ENCODE measurements at places on chromosomes 16 and 17. TPM values are rescaled to one million over a fixed set of nuclear protein-coding genes. Genes with fewer than 3 reads are reported as not detected.

ACSM5 gene
- 3.6 TPM for total RNA-seq

SLC5A11 gene
- not detected for total RNA-seq

GRCh38 chr16:11405331-11406176 lies 60.3 kb downstream of the RMI2 start:
- peak; percentile 7 for DNase-seq

DNA sequence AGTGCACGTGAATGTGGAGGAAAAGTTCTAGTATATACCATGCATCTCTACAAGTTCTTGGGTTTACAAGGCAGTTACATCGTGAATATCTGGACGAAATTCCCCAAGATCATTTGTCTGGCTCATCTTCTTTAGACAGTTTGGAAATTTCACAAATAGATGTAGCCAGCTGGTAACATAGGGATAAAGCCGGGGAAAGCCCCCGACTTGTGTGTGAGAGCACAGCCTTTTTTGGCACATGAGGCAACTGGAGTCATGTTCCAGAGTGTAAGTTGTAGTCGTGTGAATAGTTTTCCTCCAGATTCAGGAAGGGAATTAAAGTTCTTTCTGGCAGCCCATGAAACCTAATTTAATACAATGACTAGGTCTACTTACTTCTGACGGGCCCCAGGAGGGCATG lies 62.3 kb downstream of the MARCHF10 start:
- no peak for DNase-seq

DNA sequence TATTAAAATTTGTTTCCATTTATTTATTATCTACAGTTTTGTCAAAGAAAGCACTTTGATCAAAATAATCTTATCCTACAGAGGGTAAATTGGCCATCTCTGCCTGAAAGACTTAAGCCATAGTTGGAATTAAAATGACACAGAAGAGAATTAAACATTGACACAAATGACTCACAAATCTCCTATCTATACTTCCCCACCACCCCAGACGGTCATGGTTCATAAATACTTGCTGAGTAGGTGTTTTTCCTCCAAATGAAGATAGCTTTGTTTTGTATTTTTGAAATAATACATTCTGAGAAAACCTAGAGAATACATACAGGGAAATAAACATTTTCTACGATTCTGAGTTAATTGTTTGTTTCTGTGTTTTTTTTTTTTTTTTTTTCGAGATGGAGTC lies 142.8 kb downstream of the MAP2K6 start:
- no peak for DNase-seq

DNA sequence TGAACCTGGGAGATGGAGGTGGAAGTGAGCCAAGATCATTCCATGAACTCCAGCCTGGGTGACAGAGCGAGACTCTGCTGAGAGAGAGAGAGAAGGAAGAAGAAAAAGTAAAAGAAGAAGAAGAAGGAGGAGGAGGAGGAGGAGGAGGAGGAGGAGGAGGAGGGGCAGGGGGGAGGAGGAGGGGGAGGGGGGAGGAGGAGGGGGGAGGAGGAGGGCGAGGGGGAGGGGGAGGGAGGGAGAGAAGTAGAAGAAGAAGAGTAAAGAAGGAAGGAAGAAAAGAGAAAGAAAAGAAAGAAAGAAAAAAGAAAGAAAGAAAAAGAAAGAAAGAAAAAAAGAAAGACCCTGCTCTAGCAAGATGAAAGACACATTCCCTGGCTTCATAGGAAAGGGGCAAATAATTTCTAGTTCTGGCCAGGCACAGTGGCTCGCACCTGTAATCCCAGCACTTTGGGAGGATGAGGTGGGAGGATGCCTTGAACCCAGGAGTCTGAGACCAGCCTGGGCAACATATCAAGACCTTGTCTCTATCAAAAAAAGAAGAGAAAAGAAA lies 23.6 kb downstream of the SOCS1 start:
- DNase-seq, result no peak

DNA sequence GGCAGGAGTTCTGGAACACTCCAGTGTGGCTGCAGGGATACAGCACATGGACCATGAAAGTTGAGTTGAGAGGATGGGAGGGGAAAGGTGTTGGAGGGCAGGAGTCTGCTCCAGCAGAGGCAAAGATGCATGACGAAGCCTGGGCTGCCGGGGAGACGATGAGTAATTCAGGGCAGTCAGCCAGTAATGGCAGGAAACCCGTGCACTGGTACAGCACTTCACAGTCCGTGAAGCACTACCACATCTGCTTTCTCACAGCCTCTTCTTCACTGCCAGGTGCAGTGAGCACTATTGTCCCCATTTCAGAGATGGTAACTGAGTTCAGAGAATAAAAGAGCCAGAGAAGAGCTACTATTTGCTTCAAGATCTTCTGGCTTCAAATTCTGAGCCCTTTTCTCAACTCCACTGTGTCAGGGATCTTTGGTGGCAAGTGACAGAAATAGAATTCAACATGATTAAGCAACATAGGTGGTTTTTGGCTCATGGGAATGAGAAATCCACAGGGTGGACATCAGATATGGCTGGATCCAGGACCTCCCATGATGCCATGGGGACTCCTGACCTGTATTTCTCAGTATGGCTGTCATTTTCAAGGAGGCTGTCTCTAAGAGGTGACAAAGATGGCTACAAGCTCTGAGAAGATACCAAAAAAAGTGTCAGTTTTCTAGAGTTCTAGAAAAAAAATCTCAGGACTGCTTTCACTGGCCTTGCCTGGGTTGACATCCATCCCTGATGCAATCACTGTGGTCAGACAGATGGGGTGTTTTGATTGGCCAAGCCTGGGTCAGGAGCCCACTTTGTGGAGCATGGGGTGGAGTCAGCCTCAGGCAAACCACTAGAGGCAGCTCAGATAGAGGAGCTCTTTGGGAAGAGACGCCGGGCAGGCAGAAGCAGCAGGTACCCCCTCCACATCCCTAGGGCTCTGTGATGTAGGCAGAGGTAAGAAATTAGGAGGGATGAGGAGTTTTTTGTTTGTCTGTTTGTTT lies 24.7 kb downstream of the IL21R start:
- peak; percentile 92 for DNase-seq

DNA sequence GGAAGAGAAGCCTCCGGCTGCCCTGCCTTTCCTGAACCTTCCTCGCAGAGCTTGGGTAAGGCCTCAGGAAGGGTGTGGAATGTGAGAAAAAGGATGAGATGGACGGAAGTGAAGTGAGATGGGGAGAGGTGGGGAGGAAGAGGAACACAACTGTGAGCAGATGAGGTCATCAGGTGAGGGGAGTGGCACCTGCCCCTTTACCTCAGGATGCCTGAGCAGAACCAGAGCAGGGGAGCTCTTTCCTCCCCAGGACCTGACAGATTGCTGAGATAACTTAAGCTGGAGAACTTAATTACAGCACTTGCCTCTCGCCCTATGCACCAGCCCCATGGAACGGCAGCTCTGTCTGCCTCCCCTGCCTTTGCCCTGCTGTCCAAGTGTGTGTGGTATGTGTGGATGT lies 29.8 kb downstream of the TMEM132E start:
- DNase-seq, result no peak

DNA sequence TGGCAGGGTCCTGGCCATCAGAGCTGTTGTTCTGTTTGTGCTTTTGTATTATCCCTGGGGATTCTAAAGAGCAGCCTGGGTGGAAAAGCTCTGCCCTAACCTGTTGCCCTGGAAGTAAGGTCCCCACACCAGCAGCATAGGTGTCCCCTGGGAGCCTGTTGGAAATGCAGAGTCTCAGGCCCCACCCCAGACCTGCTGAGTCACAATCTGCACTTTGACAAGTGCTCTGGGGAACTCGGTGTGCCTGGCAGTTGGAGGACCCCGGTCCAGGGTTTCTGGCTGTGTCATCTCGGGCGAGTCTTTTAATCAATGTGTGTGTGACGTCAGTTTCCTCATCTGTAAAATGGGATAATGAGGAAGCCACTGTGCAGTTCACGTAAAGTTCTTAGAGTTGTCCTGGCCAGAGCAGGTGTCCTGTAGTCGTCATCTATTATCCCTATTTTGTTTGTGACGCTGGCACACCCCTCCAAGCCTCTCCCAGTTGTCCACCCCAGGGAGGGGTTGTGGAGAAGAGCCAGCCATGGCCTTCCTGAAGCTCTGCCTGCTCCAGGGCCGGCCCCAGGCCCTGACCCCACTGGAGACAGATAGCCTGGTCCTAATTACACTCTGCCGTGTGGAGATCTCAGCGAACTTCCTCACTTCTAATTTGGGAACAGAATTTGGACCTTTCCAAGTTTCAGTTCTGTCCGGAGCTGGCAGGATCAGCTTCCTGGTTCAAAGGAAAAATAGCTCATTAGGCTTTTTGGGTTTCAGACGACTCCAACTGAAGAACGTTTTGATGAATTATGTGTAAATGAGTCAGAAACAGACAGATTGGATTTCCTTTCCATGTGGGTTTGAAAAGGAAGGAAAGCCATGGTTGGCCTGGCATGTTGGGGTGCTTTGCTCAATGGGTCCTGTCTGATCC lies 295.7 kb upstream of the FOXF1 start:
- DNase-seq, result no peak

DNA sequence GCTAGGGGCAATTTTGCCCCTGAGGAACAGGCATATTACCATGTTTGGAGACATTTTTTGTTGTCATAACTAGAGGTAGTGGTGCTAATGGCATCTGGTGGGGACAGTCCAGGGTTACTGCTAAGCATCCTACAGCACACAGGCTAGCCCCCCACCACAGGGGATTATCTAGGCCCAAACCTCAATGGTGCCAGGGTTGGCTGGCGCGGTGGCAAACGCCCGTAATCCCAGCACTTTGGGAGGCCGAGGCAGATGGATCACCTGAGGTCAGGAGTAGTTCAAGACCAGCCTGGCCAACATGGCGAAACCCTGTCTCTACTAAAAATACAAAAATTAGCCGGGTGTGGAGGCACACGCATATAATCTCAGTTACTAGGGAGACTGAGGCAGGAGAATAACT lies 15.2 kb downstream of the C1QTNF1 start:
- DNase-seq, result no peak

- peak; percentile 86 for DNase-seq
Observed at GRCh38 chr16:81946206-81946605, 65.1 kb downstream of the SDR42E1 start.

All from LHCN-M2 (cell line).